ENCODE measurements at places on chromosomes 16 and 17.

DNA sequence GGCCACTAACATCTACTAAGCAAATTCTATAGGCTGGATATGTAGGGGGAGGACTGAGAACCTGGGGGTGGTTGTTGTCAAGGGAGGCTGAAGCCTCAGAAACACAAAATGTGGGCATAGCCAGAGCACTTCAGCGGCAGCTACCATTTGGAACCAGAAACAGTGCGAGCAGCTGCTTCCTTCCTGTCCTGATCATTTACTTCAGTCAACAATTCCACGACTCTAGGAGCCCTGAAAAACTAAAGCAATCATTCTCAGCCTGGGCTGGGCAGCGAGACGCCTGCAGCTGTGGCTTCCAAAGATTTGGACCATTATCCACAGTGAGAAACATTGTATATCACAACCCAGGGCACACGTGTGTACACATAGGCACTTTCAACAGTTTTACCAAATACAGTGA lies 93.9 kb upstream of the WSCD1 start:
- no peak for DNase-seq

DNA sequence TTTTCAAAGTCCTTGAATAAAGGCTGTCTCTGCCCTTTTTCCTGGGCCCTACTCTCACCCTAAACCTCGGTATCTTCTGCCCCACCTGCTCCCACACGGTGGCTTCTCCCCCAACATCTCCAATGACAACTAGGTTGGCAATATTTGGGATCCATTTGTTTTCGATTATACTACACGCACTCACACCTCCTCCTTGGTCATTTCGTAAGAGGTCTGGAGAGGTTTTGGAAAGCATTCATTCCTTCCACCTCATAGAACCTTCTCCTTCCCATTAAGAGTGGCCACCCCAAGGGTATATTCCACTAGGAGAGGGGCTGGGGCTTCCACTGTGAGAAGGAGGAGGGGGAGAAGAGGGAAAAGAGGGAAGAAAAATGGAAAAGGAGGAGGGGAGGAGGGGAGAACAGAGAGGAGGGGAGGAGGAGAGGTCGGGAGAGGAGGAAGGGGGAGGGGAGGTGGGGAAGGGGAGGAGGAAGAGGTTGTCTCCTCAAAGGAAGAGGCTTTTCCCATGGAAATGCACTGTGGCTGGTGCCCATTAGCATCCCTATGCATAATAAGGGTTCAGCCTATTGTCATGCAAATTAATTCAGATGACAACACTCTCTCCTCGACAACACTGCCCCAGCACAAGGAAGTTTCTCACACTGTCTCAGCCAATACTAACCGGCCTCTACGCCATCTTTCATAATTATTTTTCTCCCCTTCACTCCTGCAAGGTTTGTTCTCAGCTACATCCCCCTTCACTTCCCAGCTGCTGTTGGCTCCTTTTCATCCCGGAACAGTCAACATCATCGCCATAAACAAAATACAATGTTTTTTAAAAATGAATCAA lies 30.0 kb downstream of the SOX9 start:
- no peak for DNase-seq

- DNase-seq: no peak
These were observed 7.8 kb downstream of the MFSD6L start for GRCh38 chr17:8791248-8791909.

DNA sequence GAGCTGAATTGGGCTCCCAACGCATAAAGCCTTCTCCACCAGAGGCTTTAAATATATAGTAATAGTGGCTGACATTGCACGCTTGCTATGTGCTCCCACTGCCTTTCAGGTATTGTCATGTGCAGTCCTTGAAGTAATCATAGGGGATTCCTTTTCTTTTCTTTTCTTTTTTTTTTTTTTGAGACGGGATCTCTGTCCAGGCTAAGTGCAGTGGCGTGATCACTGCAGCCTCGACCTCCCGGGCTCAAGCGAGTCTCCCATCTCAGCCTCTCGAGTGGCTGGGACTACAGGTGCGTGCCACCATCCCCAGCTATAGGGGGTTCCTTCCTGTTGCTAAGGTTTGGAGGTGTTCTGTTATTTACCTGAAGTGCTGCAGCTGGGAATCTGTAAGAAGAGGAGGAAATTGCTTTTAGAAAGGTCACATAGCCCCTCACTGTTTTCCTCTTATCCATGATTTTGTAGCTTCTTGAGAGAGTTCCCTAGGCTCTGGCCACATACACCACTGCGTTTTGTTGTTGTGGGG lies 845 bp downstream of the RPL27 start:
- no peak for DNase-seq

GRCh38 chr17:61928101-61928436 lies 287 bp upstream of the INTS2 start:
- no peak for DNase-seq

- DNase-seq: no peak
These were observed 208.9 kb upstream of the CHMP6 start for GRCh38 chr17:80782536-80783427.

GRCh38 chr16:15776572-15776971 lies 80.3 kb downstream of the MYH11 start:
- DNase-seq: no peak

DNA sequence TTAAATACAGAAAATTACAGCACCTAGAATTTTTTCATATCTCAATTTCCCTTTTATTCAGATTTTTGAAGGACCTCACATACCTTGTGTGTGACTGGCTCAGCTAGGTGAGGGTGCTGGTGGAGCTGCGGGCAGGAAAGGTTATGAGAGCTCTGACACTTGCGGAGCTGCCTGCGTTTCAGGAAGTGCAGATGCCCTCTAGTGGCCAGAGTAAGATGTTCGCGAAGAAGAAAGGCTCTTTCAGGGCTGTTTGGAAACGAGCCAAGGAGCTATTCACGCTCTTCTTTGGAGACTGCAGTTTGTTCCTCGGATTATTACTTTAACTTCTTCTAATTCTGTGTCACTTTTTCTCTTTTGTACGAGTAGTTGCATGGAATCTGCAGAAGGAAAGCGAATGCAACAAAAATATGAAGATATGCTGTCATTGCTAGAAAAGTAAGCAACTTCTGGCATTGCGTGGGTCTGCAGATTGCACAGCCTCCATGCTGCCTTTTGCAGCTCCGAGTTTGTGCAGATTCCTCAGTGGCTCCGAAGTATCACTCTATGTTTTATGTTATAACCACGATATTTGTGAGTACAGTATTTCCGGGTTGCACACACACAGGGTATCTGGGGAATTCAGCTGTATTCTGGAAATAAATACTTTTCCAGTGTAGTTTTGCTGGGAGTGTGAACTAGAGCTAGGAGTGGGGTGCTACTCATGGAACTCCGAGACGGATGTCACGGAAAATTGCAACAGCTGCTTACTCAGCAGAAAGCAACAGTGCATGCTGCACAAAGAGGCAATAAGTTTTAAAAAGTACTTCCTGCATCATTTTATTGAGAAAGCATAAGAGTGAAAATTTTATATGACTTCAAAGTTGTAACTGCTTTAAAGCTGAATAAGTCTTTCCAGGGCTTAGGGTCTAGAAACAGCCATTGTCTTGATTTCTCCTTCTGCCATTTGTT lies 46.3 kb downstream of the DNAH9 start:
- peak; percentile 43 for DNase-seq

- DNase-seq: no peak
These were observed 495.1 kb downstream of the CDH11 start for GRCh38 chr16:64626776-64627175.

GRCh38 chr17:82803185-82803584 lies 36.6 kb downstream of the ZNF750 start:
- no peak for DNase-seq

Data from B cell (primary cell).